ENCODE measurements at places on chromosomes 7 and 10.

- no peak for DNase-seq
These were observed 9.9 kb downstream of the ZNF365 start for GRCh38 chr10:62384057-62384446.

GRCh38 chr7:6403907-6404306 lies 43.8 kb downstream of the DAGLB start:
- no peak for DNase-seq

DNA sequence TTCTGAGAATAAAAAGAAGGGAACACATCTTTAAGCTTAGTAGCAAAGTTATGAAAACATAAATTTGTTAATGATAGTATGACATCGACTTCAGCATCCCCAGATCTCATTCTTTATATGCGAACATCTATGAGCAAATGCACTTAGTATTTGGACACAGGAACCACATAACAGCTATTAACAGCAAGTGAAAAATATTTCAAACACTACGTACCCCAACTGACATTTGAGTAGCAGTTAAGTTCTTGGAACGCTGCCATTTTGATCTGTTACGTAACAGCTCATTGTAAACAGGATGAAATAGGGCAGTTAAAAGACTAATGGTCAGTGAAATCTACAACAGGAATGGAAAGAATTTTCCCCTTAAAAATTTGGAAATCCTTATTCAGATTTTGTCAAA lies 428.9 kb downstream of the TNS3 start:
- no peak for DNase-seq

GRCh38 chr10:114294549-114294948 lies 55.5 kb downstream of the VWA2 start:
- DNase-seq, result no peak

GRCh38 chr7:147412109-147412508 lies 1178.5 kb upstream of the C7orf33 start:
- DNase-seq, result no peak

GRCh38 chr7:2809903-2810625 lies 34.0 kb downstream of the GNA12 start:
- no peak for DNase-seq

DNA sequence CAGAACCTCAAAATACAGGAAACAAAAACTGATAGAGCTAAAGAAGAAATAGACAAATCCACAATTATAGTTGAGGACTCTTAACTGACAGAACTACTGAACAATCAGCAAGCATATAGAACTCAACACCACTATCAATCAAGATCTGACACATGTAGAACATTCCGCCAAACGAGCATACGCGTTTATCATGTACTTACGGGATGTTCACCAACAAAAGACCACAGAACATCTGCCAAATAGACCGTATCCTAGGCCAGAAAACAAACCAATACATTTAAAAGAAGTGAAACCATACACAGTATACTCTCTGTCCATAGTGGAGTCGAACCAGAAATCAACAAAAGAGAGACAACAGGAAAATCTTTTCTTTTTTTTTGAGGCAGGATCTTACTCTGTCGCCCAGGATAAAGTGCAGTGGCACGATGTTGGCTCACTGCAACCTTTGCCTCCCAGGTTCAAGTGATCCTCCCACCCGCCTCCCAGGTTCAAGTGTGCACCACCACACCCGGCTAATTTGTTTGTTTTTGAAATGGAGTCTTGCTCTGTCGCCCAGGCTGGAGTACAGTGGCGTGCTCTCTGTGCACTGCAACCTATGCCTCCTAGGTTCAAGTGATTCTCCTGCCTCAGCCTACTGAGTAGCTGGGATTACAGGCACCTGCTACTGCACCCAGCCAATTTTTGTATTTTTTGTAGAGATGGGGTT lies 5.1 kb downstream of the GNA12 start:
- DNase-seq, result no peak

DNA sequence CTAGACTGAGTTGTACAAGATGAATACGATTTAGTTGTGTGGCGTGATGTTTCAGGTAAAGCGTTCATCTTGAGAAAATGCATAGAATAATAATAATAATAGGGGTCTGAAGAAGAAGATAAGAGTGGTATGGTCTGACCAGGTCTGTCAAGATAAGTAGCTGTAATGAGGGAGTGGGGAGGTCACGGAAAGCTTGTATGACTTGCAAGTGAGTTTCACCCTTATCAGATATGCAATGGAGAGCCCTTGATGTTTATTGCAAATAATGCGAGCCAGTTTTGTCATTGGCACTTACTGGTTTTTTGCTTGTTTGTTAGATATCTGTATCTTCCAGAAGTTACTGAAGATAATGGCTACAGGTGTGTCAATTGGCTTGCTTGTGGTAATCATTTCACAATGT lies 611.5 kb downstream of the CNTNAP2 start:
- DNase-seq, result no peak

GRCh38 chr7:136030867-136031318 lies 53.7 kb upstream of the MTPN start:
- no peak for DNase-seq

DNA sequence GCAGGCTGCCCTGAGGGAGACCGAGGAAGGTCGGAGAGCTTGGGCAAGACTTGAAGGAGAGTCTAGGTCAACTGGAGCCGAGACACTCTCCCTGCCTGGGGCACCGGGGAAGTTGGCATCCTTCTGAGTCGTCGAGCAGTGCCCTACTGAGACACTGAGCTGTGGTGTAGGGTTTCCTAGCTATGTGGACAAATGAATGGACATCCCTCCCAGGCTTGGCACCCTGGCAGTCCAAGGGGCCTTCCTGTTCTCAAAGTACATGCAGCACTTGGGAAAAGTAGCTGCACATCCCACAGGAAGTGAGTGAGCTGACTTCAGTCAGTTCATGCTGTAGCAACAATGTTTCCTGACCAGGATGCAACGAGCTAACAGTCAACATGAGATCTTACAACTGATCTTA lies 57.2 kb upstream of the INPP5A start:
- DNase-seq, result no peak

GRCh38 chr7:82444220-82444909 lies 788 bp upstream of the CACNA2D1 start:
- DNase-seq, result peak; percentile 42

DNA sequence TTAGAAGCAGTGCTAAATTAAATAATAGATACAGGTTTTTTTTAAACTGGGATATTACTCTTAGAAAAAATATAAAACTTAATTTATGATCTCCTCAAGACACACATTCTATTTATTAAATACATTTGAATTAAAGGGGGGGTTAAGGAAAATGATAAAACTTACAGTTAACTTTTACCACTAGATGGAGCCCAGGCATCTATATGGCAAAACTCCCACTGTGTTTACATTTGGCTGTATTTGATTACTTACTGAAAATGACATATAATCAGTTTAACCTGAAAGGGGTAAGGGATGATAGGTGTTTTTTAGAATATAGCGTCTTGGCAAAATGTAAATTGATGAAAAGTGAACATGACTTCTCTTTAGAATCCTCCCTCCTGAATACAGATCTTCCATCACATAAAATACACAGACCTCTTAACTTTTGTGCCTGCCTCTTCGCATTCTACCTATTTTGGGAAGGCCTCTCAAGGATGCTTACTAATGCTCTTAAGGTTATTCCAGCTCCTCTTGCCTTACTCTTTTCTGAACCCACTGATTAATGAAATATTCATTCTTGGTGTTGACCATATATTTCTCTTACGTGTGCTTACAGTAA lies 235.7 kb downstream of the AGMO start:
- no peak for DNase-seq

- DNase-seq, result no peak
These were observed 90.5 kb downstream of the VSTM2A start for GRCh38 chr7:54632696-54633095.

- DNase-seq, result no peak
These were observed 7.4 kb upstream of the TBRG4 start for GRCh38 chr7:45118889-45119331.

- no peak for DNase-seq
These were observed 282.1 kb downstream of the CXCL12 start for GRCh38 chr10:44102726-44103255.

GRCh38 chr10:34489411-34489810 lies 325.7 kb downstream of the PARD3 start:
- no peak for DNase-seq

DNA sequence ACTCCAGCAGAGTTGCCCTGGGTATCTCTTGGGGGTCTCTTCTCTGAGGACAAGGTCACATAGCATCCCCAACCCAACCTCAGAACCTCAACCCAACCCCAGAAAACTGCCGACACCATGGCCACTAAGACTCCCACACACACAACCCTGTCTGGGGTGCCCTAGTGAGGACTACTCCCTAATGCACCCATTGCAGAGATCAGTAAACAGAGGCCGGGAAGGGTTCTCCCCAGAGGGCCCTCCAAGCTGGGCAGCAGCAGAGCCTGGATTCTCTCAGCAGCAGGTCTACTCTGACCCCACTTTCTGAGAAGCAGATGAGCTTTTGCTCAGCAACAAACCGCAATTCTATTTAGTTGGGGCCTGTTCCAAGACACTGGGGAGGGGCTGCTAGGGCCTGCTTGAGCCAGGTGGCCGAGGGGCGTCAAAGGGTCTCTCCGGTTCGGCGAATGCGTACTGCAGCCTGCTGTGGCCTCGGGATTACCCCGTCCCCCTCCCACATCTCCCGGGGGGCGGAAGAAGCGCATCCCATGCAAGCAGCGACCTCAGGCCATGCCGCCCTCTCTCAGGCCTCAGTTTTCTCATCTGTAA lies 828 bp downstream of the OGDHL start:
- DNase-seq, result no peak

DNA sequence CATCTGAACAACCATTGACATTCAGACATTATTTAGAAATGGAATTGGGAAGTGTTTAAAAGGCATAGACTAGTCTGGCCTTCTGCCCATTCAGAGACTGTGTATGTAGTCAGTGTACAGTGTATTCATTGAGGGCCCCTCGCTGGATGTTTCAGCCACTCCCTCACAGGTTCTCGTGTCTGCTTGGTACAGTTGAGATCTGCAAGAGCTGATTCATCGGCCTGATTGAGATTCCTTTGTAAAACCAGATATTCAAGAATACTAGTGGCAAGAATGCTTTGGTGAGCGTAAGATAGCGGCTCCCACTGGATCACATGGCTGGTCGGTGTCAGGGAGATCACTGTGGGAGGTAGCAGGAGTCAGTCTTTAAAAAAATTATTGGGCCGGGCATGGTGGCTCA lies 119.5 kb downstream of the TCF7L2 start:
- DNase-seq, result no peak

DNA sequence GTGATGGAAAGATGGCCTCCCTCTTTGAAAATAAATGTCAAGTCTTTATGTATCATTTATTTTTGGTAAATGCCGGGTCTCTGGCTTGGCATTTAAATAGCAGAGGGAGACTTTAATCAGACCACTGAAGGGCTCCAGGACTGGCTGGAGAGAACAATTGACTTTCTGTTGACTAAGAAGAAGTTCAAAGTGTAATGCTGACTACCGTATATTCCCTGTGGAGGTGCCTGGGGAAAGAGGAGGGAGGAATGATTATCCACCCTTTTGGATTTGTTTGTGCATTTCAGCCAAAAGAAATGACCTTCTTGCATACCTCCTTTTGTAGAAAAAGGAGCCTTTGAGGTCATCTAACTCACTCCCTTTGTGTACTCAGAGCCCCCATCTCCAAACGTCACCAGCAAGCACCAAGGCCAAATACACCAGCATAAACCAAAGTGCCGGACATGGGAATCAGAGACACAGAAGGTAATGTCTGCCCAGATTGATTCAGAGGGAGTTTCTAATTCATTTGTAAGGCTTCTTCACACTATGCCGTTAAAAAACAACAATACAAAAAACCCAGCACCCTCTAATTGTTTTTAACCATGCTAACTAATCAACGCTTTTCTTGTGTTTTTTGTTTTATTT lies 75.2 kb downstream of the PRLHR start:
- DNase-seq, result no peak

DNA sequence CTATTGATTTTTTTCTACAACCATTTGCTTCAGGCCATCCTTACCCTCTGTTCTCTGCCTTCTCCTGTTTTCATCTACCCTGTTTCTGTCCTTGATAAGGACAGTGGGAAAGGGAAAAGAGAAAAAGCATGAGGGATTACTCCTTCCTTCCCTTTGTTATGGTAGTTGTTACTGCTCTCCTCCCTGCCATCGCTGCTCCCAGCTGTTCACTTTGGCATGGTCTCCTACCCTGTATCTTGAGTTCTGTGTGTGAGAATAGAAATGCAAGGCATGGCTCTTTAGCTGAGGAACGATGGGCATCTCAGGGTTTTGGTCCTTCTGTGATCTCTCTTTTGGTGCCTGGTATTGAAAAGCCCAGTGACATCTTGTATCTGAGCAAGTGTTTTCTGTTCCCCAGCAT lies 6.4 kb downstream of the CCSER2 start:
- DNase-seq, result no peak

DNA sequence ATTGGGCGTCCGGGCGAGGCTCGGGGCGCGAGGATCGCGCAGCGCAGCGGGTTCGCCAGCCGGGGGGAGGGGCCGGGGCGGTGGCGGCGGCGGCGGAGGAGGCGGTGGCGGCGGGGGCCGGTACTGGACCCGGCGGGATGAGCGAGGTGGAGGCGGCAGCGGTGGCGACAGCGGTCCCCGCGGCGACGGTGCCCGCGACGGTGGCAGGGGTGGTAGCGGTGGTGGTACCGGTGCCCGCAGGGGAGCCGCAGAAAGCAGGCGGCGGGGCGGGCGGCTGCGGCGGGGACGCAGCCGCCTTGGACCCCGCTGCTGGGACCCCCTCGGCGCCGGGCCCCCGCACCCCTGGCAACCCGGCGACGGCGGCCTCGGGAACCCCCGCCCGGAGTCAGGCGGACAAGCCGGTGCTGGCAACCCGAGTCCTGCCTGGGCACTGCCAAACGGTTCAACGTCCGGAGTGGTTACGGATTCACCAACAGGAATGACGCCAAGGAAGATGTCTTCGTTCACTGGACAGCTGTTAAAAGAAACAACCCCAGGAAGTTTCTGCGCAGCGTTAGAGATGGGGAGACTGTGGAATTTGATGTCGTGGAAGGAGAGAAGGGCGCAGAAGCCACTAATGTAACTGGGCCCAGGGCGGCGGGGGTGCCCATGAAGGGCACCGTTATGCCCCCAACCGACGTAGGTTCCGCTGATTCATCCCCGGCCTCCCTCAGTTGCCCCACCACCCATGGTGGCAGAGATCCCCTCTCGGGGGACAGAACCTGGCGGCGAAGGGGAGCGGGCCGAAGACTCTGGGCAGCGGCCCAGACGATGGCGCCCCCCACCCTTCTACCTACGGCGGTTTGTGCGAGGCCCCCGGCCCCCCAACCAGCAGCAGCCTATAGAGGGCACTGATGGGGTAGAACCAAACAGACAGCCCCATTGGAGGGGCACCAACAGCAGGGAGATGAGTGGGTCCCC lies 100.3 kb upstream of the CPXM2 start:
- peak; percentile 45 for DNase-seq

- no peak for DNase-seq
These were observed 5.4 kb upstream of the DDX21 start for GRCh38 chr10:68950598-68950997.

DNA sequence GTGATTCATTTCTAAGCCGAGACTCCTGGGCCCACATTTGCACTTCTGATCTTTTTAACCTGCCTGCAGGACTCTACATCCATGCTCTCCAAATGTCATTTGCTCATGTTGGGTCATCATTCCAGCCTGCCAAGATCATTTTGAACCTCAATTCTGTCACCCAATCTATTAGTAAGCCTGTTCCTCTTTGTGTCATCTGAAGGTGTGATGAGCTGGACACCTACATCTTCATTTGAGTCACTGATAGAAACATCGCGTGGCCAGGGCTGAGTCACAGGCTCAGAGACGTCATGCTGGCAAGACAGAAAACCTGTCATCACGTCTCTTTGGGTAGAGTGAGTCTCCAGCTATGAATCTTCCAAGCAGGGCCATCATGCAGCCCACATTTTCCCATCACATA lies 65.3 kb upstream of the SLF2 start:
- no peak for DNase-seq
